ENCODE measurements at places on chromosomes 2 and 18. TPM values are rescaled to one million over a fixed set of nuclear protein-coding genes. Genes with fewer than 3 reads are reported as not detected.

The EIF2B4 gene
- polyA plus RNA-seq: 71.1 TPM

The TNFAIP6 gene
- polyA plus RNA-seq: 0.26 TPM

The SERPINB4 gene
- polyA plus RNA-seq: not detected

The PTRHD1 gene
- polyA plus RNA-seq: 38.3 TPM

The FIGLA gene
- polyA plus RNA-seq: 0.21 TPM

The DSC1 gene
- polyA plus RNA-seq: not detected

The LIPT1 gene
- 9.6 TPM for polyA plus RNA-seq

The AMMECR1L gene
- 6.2 TPM for polyA plus RNA-seq

The SLC38A11 gene
- 1.6 TPM for polyA plus RNA-seq

The FRZB gene
- 3.1 TPM for polyA plus RNA-seq

The KCNK3 gene
- 2.3 TPM for polyA plus RNA-seq

The RAB6C gene
- polyA plus RNA-seq: 0.09 TPM

The LRP1B gene
- 0.33 TPM for polyA plus RNA-seq

The NPHP1 gene
- 12.2 TPM for polyA plus RNA-seq

The CNDP1 gene
- 0.04 TPM for polyA plus RNA-seq

The TRPM8 gene
- polyA plus RNA-seq: not detected

The AQP12B gene
- polyA plus RNA-seq: not detected

- no peak for DNase-seq
Measured at GRCh38 chr2:109123586-109124201, 5.3 kb upstream of the SH3RF3 start.

DNA sequence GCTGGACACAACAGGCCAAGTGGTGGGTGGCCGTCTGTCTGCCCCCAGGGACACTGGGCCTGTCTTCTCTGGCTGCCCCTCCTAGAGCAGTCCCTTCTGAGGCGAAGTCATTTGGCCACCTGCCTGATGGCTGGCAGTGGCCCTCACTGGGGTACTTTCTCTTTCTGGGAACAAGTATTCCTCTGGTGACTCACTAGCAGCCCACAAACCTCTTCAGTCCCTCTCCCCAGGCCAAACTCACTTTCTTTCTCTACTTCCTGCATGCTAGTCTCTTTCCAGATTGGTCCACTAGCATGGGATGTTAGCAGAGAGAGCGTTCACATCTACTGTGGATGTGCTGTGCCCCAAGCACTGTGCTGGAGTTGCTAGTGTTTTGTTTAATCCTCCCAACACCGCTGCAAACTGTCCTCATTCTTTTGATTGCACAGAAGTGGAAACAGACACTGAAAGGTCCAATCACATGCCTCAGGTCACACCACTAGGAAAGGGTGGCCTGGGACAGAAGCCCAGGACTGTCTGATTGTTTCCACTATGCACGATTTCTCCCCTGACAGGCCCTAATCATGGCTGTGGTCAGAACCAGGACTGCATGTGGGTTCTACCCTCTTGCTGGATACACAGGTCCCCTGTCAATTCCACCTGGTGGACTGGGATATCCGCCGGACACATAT is 5.2 kb downstream of the DYSF start:
- no peak for DNase-seq

DNA sequence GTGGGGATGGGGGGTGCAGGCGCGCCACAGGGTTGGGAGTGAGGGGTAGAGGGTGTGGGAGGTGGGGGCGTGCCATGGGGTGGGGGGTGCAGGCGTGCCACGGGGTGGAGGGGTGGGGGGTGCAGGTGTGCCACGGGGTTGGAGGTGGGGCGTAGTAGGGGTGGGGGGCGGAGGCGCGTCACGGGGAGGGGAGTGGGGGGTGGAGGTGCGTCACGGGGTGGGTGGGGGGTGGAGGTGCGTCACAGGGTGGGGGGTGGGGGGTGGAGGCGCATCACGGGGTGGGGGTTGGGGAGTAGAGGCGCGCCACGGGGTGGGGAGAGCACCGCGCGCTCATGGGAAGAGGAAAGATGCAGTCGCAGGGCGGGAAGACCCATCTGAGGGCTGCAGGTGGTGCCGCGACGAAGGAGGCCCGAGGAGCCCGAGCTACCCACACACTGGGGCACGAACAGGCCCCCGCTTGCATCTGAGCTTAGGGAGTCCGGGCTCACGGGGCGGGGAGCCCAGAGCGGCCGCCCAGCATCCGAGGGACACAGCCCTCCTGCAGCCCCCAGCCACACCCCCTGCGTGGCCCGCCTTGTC is 37.5 kb downstream of the SNED1 start:
- no peak for DNase-seq

DNA sequence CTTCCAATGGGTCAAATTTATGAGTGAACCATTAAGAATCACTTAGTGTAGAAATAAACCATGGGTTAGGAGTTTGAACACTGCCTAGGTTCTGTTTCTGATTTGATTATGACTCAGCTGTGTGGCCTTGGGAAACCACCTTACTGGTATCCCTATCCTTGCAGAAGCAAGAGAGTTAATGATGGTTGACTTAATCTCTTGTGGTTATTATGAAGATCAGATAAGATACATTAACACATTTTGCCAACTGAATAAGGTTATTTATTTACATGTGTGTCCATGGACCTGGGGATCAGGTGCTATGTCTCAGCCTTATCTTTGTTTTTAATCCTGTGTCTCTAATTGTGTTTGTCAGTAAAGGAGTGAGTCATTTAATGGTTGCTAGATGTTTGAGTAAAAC is 5.4 kb upstream of the KCNJ13 start:
- no peak for DNase-seq

DNA sequence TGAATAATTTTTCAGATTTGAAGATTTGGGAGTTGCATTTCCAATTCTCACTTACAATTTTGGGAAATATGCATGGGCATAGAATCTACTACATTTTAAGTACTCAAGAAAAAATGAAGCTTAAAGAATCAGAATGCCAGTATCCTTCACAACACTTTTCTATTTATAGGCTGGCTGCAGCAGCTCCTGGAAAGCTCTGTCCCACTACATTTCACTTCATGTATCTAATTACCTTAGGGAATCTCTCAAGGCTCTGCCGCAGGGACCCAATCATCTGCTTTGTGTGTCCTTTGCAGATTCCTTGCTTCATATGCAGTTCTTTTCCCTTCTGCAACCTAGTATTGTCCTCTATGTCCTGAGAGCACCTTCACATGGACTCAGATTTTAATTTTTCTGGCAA is 102.9 kb downstream of the NUP35 start:
- no peak for DNase-seq

GRCh38 chr2:189171956-189172609 is 7.5 kb downstream of the COL5A2 start:
- no peak for DNase-seq

GRCh38 chr2:190668892-190669291 is 20.0 kb downstream of the NAB1 start:
- DNase-seq: no peak

GRCh38 chr18:3251249-3251962 is 3.8 kb downstream of the MYL12A start:
- DNase-seq: no peak

DNA sequence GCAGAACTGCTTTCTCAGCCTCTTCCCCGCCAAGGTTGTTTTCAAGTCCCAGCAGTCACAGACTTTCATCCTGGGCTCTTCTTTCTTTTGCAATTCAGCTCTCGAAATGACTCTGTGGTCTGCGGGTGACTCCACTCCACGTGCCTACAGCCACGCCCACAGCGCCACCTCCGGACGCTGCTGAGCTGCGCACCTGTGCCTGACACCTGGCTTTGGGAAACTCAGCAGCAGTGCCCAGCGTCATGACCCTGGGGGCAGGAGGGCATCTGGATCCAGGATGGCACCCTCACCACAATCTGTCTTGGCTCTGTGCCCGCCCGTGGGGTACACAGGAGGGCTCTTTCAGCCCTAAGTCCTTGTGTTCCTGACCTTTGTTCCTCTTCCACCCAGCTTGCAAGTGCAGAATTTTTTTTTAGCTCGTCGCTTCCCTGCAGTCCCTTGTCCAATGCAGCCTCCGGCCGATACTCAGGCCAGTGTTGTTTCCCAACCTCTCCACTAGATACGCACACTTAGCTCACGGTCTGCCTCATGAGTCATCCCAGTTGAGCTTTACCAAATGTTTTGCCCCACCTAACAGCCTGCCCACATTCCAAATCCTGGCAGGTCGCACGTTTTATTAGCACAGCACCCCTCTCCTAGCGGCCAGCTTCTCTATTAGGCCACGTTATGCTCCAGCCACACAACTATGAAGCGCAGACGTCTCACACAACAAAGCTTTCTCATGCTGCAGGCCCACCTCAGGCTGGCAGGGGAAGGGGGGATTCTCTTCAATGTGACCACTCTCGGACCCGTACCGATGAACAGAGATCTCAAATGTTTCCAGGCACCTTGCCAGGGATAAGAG is 6.5 kb upstream of the CAPN10 start:
- DNase-seq: peak; percentile 71

DNA sequence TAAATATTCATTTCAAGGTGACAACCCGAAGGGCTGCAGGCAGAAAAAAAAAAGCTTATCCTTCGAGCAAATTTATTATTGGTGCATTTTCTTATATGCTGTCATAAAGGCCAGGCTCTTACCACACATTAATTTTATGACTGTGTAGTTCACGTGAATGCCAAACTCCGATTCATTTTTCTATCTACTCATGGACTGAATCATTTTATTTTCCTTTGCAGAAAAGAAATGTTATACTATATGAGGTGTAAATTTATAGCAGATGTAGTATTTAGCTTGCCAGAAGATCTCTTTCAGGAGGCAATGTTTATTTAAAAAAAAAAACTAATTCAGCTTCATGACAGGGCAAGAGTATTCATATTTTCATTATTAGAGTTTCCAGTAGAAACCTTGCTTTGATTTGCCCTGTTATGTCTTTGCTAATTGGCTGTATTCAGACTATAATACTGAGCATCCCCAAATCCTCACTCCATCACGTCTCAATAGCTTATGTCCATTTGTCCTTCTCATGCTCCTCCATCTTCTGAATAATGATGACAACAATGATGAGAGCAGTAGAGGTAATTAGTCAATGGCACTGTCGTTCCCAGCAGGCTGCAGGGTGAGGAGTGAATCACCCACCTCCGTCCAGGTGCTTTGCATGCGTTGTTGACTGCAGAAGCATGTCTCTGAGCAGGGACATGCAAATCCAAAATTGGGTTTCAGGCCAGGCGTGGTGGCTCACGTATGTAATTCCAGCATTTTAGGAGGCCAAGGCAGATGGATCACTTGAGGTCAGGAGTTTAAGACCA is 101.1 kb upstream of the RAB12 start:
- no peak for DNase-seq

DNA sequence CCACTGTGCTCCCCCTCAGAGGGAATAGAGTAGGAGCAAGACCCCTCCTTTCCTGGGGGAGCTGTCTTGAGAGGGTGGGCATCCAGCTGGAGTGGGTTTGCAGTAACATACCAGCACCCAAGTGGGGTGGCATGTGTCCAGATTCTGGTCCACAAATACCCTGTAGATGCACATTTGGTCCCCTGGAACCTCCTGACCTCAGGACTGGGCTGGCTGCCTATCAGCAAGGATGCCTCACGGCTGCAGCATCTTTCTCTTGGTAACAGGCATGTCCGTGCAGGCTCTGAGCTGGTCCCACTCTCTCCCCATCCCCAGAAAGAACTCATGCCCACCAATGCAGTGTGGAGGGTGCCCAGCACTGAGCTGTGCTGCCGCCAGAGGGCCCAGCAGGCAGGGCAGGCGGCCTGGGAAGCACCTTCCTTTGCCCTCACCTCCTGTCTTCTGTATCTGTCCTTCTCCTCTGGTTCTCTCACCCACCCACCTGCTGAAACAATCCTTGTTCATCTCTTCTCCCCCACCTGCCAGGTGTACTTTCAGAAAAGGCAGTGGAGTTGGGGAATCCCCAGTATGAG is 47.4 kb downstream of the ITGB1BP1 start:
- no peak for DNase-seq

GRCh38 chr2:24228470-24228869 is 53.6 kb downstream of the FAM228A start:
- no peak for DNase-seq

- DNase-seq: no peak
Measured at GRCh38 chr18:47881752-47882455, 48.6 kb downstream of the SMAD2 start.

GRCh38 chr2:235501673-235502031 is 7.8 kb downstream of the AGAP1 start:
- no peak for DNase-seq

DNA sequence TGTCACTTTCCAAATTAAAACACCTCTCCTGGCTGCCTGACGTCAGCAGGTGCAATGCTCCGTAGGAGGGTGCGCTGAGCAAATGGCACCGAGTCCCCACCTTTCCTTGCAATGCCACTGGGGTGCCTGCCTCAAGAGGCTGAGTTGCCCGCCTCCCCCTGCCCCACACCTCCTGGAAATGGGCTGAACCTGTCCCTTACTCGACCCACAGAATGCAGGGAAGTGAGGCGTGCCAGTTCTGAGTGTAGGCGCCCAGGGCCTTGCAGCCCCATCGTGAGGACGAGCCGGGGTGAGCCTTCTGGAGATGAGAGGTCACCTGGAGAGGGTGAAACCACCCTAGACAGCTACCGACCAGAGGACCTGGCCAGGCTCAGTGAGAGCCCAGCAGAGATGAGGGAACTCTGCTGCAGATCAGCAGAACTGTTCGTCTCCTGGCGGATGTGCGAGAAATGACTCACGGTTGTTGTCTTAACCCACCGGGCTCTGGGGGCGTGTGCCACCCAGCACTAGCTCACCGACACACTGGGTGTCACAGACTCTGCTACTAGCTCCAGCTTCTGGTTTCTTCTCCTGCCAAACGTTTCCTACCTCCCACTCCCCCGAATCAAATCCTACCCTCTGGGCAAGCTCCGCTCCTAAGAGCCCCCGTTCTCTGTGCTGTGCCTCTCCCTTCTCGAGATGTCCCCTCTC is 168.7 kb upstream of the HDAC4 start:
- DNase-seq: no peak

DNA sequence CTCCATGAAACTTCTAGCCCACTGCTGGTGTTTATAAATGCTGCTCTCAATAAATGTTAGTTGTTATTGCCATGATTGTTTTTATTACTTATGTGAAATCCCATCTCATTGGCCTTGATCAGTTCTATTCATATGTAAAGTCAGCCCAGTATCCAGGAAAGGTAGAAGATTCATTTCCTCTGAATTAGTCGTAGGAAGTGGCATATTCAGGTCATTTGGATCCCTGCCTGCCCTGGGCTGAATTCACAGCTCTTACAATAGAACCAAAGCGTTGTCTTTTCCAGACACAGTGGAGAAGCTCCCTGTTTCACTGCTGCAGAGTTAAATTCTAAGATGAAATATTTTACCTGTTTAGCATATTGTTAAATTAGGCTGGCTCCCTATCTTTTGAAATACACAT is 70.3 kb downstream of the MAIP1 start:
- no peak for DNase-seq

- DNase-seq: no peak
Measured at GRCh38 chr2:210546424-210547208, 9.8 kb upstream of the CPS1 start.

GRCh38 chr2:26732446-26732845 is 31.6 kb upstream of the SLC35F6 start:
- no peak for DNase-seq

DNA sequence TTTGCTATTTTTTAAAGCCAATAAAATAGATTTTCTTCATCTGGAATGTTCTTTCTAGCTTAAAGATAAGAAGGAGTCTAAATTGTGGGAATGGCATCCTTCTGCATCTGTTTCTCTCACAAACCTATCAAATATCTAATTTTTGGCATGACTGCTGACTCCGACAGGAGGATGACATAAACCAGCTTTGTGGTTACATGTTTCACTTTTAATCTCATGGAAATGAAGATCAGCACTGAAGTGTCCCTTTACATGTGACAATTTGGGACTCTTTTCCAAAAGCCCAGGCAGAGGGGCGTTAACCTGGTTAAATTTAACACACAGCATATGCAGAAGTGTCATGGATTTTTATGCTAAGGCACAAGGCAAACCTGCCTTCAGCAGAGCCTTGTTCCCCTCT is 694.7 kb downstream of the ARHGAP15 start:
- no peak for DNase-seq

Measured in psoas muscle (tissue), 8 donors.